ENCODE measurements at places on chromosomes 12 and 14.

GRCh38 chr12:43921666-43922337 is 85.9 kb downstream of the TMEM117 start:
- DNase-seq, result no peak

DNA sequence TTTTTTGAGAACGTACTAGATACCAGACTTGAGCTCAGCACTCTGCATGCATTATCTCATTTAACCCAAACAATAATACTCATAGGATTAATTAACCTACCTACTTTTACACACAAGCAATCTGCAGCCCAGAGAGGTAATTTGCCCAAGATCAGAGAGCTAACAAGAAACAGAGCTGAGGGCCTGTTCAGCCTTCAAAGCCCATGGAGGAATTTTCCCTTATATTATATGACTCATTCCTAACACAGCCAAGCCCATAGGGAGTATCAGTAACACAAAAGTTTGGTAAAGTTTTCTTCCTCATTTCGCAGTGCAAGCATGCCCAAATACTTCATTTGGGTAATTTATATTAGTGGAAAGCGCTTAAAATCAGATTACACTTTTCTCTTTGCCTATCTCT is 94.7 kb downstream of the GALC start:
- DNase-seq, result no peak

DNA sequence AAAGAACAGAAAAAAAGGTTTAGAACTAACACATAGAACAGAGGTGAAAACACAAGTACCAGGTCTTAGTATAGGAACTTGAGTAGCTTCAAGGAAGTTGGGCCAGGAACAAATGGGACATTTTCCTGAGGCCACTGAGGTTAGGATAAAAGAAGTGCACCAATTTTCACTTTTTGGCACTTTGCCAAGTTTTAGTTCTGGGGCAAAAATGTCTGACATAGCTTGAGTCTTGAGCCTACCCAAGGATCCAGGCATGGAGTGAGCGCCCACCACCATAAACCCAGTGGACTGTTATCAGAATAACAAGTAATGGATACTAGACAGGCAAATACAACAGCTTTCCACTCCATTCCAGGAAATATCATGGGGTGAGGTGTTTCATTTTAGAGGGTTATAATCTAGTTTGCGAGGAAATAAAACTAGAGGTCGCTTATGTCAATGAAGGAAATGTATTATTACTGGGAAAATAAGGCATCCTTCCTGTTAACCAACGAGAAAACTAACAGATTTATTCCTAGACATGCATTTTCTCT is 199.7 kb upstream of the HMGA2 start:
- DNase-seq, result no peak

DNA sequence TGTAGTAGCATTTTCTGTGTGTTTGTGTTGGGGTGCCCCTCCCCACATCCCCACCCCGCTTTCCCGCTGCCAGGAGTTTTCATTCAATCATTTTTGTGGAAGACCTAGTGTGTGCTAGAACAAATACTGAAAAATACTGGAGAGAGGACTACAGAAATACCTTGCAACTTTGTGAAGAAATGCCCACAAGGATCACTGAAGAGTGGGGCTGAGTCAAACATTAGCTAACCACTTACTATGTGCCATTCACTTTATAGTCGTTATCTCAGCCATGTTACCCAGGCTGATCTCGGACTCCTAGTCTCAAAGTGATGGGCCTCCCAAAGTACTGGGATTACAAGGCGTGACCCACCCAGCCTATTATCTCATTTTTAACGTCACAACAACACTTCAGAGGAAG is 559 bp upstream of the LMBR1L start:
- no peak for DNase-seq

DNA sequence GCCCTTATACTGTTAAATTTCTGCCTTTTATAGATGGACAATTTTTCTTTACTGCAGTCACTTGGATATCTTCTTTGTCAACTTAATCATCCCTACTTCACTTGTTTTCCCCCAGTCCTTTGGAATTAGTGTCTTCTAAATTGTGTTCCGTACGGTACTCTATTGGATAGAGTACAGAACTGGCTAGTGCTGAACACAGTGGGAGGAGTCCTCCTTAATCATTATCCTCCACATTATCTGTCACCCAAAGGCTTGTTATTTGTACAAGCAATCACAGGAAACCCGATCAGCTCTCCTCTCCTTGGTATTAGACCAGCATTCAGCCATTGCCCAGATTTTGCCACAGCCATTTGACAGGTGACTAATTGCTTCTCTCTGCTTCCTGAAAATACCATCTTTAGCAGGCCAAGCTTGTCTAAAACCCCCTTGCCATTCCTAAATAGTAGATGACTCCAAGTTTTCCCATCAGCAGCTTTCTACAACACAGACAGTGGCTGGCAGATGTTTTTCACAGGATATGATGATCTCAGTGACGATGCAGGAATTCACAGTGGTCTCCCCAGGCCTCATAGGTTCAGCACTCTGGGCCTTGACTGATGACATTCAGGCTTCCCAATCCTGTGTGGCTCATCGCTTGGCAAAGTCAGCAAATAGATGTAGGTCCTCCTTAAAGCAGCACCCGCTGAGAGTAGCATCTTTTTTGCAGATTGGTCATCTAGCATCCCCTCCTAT is 216.0 kb upstream of the RGS6 start:
- DNase-seq, result no peak

- no peak for DNase-seq
These were observed 426.7 kb downstream of the RAD51B start for GRCh38 chr14:68246074-68246785.

DNA sequence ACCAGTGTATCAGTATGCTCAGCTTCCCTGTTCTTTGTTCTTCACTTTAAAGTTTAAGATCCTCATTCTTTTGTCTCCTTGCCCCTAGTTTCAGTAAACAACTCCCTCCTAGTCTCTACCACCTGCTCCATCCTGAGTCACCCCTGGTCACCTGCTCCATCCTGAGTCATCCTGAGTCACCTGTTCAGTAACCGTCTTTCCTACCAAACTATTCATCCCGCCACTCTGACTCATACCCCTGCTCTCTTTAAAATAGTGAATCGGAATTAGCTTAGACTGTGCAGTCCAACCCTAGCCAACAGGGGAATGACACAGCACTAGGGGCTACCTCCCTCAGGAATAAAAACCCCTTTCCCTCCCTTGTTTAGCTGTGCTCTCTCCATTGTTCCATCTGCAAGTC is 888.1 kb upstream of the MDGA2 start:
- DNase-seq, result no peak

- no peak for DNase-seq
These were observed 105.8 kb upstream of the ATXN7L3B start for GRCh38 chr12:74431801-74432200.

DNA sequence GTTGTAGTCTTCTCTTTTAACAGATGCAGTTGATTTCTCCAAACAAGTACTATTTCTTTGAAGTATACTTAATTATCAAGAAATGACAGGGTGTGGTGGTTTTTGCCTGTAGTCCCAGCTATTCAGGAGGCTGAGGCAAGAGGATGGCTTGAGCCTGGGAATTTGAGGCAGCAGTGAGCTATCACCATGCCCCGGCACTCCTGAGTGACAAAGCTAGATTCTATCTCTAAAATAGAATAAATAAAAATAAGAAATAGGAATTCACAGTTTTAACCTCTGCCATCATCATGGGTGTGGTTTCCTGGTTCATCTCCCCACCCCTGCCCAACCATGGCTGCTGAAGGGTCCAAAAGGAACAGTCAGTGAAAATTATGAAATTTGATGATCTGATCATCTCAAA is 290.2 kb upstream of the FLRT2 start:
- DNase-seq, result no peak

- peak; percentile 53 for DNase-seq
These were observed 84.6 kb downstream of the SETD3 start for GRCh38 chr14:99395909-99396530.

GRCh38 chr12:56158926-56159461 is 835 bp downstream of the MYL6 start:
- DNase-seq, result peak; percentile 39

DNA sequence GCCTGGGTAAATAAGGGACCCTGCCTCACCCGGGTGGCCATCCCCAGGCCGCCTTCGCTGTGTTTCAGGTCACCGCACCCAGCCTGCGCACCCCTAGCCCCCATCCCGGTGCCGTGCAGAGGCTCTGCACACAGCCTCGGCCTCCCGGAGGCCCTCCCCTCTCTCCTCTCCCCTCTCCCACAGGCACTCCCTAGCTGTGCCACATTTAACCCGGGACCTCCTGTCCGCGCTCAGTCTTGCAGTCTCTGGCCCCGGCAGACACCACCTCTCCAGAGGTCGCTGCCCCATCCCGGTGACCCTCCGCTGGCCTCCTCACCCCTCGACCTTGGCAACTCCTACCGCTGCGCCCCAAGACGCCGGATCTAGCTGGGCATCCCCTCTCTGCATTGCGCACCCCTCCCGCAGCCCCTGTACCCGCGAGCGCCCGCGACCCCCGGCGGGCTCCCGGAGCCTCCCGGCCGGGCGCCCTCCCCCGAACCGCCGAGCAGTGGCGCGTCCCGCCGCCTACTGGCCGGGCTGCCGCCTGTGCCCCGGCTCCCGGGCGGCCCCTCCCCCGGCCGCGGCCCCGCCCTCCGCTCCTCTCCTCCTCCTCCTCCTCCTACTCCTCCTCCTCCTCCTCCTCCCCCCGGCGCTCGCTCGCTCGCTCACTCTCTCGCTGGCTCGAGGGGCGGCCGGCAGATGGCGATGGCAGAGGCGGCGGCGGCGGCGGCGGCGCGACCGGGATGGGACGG is 120.7 kb downstream of the AACS start:
- DNase-seq, result no peak

DNA sequence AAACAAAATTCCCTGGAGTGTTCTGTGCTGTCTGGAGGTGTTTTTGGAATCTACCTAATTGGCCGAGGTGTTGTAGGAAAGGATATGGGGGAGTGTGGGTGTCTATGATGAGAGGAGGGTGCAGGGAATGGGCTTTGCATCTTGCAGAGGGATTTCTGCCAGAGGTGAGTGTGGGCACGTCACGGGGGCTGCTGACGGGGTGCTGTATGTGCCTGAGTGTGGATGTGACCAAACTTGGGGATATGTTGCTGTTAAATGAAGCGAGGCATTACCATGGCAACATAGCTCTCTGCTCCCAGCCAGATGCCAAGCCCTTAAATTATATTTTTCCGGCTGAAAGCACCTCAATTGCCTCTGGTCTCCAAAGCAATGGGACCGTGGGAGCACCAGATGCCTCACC is 44.3 kb upstream of the SPTLC2 start:
- DNase-seq, result no peak

DNA sequence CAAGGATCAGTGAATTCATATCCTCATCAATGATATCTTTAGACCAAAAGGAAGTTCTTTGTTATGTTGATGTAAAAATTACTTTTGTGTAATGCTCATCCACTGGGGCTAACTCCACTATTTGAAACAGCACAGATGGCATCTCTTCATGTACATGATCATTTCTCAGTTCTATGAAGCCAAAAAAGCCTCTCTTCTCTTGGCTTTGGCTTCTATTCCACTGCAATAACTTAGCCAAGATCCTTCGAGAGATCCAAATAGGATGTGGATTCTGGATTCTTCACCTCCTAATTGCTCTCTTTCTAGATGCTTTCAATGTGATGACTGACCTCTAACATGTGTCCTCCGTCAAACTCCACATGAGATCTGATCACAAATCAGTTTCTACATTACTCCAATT is 851.2 kb downstream of the GALC start:
- DNase-seq, result no peak
